ENCODE measurements at places on chromosomes 5 and 9.
A peak's percentile ranks its signal among the peaks of the same experiment; 100 is the strongest.

- DNase-seq: no peak
These were observed 58.8 kb downstream of the GARNL3 start for GRCh38 chr9:127323393-127323792.

DNA sequence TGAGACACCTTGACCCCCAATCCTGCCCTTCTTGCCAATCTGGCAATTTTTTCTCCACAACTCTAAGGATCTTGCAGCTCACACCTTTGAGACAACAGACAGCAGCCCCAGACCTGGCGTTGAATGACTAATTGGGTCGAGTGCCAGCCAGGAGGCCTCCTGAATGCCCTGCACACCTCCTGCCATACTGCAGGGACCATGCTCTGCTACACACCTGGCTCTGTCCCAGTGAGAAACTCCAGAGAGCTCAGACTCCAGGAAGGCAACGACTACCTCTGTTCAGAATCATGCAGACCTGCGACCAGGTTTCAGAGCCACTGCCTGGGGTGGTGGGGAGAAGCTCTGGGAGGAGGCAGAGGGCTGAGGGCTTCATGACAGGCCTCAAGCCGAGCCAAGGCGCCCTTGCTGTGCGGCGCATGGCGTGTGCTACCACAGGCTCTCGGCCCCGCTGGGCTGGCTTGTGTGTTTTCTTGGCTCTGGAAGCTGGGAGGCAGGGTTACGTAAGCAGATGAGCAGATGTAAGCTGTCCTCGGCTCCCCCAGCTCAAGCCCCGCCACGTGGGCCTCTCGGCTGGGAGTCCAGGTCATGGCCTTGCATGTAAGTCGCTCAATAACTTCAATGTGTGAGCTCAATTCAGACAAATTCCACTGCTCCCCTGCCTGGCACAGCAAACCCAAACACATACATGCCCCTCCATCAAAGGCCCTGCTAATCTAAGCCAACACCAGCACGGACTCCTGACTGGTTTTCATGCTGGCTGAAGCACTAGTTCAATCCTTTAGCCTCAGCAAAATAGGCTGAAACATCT, 27.5 kb downstream of the B4GALT1 start:
- DNase-seq: no peak

DNA sequence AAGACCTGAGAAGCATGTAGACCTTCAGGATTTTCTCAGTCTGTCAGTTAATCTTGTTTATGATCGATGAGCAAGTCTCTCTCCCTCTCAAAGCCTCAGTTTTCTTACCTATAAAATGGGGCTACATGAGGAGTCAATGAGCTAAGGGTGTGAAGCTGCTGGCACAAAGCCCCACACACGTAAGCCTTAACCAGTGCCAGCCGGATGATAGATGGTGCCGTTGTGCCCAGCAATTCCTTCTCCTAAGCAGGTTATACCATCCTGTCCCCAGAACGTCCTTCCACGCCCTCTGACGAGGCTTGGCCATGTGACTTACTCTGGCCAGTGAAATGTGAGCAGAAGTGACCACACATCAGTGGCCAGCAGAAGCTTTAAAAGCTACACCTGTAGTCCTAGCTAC, 179.0 kb downstream of the C9orf50 start:
- no peak for DNase-seq

- no peak for DNase-seq
These were observed 33.7 kb downstream of the ABITRAM start for GRCh38 chr9:108967916-108968315.

DNA sequence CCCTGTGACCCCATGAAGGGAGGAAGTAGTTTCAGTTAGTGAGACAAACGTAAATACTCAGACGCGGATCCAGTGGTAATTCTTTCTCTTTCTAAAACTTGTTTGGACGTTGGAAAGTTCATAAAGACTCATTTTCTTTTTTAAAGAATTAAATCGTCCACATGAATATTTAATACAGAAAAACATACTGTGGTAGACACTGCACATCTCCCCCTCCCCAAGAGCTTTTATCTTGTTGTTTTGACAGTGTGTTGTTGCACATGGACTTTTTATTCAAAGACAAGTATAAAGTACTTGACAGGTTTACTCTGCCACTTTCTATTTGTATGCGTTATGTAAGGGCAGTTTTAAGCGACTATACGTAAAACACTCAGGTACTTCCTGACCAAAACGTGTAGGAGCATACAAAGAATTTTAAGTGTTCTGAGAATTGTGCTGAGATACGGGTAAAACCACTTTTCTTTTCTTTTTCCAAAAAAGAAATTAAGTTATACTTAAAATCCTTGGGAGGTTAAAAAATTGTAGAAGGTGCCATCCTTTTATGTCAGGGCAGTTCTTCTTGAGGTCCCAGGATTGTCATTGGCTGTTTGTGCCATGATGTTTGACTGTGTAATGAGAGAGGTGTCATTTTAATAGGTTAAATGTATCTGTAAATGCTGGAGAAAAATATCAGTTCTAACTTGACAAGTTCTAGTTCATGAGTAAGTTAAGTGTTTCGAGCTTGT, 1.3 kb downstream of the NIPBL start:
- peak; percentile 36 for DNase-seq

GRCh38 chr9:124098141-124098905, 86.8 kb downstream of the LHX2 start:
- DNase-seq: peak; percentile 84

GRCh38 chr5:15446552-15446951, 53.4 kb upstream of the FBXL7 start:
- DNase-seq: no peak

DNA sequence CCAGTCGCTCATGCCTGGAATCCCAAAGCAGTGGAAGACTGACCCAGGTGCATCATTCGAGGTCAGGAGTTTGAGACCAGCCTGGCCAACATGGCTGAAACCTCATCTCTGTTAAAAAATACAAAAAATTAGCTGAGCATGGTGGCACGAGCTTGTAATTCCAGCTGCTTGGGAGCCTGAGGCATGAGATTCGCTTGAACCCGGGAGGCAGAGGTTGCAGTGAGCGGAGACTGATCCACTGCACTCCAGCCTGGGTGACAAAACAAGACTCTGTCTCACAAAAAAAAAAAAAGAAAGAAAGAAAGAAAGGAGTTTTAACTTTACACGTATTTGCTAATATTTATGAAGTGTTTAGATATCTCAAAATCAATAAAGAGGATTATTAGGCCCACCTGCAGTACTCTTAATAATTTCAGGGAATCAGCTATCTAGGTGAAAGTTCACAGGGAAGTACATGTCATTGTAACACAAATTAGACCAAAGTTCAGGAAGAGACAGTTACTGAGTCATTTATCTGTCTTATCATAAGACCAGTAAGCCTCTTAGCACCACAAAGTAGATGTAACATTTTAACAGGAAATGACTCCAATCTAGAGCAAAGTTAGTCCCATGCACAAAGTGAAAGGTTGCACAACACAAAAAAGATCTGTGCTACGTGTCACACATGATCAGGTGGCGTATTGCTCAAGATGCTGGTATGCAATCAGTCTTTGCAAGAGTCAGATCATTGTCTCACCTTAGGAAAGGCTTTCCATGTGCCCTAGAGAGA, 34.1 kb upstream of the PLIN2 start:
- no peak for DNase-seq

GRCh38 chr5:601771-602465, 10.2 kb upstream of the CEP72 start:
- no peak for DNase-seq

GRCh38 chr9:129026442-129027223, 1.5 kb downstream of the SH3GLB2 start:
- DNase-seq: peak; percentile 20

DNA sequence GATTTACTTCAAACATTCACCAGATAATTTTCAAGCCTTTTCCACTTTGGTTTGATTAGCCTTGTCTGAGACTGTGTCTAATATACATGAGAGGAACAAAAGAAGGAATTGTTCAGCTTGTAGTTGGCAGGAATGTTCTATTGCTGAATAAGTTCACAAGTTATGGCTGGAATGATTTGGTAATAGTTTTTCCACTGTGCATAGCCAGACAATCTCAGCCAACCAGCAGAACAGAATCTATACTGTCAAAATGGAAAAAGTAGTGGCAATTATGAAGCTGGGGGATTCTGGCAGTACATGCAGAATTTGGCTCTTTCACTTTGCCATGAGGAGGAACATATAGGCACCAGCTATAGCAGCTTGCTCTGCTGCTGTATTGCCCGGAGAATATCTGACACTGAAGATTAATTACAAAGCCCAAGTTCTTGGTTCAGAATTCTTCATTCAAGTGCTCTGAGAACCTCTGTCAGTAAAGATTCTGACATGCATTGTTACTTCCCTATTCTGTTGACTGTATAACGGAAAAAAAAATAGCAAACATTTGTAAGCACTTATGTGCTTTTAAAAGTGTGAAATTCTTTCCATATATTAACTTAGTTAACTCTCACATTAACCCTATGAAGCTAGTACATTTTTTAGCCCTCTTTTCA, 150.6 kb downstream of the PRR16 start:
- DNase-seq: no peak

DNA sequence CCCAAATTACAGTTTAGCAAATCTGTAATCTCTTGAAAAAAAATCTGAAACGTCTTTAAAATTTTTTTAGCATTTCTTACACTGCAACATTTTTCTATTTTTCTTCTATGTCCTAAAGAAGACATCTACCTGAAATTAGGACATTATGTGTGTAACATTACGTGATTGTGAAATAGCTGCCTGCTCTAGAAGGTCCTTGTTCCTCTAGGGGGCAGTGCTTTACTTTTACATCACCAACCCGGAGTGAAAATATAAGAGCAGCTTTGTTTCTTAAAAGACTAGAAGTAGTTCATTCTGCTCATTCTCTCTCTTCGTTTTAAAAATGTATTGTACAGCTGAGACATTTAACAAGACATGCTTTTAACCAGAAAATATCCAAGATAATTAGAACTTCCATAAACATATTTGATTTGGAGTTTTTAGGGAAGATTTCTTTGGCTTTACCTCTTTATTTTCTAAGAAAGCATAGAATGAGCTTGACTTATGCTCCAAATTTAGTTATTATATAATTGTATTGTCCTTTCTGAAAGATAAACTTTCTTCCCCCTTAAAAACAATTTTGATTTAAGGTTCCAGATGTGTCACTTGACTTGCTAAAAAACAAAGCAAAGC, 48.1 kb upstream of the RIOK2 start:
- DNase-seq: peak; percentile 59

- DNase-seq: no peak
These were observed 57.9 kb upstream of the FTMT start for GRCh38 chr5:121793791-121794190.

DNA sequence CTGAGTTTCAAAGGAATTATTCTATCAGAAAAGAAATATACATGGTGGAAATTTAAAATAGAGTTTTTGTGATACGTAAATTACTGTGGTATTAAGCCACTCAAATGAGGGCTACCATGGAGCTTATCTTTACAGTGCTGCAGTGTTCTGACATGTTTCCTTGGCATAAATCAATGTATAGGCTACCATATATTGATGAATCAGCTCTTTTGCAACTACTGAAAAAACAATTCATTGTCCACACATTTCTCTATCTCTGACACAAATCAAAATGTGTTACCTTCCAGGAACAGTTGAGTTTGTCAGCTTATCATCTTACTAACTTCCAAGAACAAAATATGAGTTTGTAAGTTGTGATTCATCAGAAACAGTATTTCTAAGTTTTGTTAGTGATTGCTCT, 140.3 kb upstream of the CDH18 start:
- DNase-seq: no peak

GRCh38 chr9:106620866-106621265, 242.1 kb upstream of the ZNF462 start:
- no peak for DNase-seq

GRCh38 chr5:74401946-74402320, 238.6 kb downstream of the ENC1 start:
- DNase-seq: no peak

DNA sequence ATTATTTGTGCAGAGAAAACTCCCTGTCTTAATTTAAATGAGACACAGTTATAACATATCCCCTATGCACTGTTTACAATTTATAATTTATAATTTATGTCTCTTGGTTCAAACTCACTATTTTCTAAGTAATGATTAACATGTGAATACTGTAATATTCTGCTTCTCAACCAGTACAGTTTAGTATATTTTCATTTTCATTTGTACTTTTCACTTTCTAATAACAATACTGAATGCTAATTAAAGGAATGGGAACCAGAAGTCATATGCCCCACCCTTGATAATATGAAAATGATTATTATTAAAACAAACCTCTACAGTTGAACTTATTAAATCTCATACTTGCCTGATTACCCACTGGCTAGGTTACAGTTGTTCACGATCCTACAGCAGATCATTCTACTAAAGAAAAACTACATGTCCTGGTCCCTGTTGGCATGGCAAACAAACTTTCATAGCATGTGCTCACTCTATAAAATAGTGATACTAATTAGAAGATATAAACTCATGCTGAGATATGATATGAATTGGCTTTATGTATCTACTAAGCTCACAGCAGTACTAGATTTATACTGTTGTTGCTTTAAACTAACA, 66.4 kb downstream of the POU5F2 start:
- DNase-seq: no peak

DNA sequence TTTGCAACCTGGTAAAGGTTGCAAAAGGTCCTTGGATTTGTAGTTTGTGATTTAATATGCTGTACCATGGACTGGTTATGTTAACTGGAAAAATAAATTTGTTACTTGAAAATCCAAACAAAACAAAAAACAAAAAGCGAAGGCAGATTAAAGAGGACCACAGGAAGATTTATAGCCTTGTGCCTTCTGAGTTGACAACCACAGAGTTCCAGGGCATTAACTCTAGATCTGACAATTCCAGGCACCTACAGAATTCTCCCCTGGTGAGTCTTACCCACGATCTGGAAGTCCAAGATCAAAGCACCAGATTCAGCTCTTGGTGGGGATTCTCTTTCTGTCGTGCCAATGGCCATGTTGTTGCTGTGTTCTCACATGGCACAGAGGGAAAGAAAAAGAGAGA, 107.9 kb upstream of the SELENOP start:
- DNase-seq: no peak

GRCh38 chr5:11483630-11484029, 420.6 kb downstream of the CTNND2 start:
- DNase-seq: no peak

DNA sequence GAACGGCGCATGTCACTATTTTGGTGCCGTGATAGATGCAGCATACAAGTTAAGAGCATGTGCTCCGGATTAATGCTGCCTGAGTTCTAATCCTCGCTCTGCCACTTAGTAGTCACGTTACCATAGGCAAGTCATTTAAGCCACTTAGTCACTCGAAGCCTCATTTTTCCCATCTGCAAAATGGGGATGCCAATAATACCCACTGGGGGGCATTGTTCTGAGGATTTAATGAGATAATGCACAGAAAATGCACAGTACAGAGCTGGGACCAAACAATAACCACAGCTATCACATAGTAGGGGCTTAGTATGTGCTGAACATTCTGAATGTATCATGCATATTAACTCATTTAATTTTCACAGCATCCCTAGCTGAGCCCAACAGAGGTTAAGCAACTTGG, 9.1 kb downstream of the NIPAL4 start:
- no peak for DNase-seq

DNA sequence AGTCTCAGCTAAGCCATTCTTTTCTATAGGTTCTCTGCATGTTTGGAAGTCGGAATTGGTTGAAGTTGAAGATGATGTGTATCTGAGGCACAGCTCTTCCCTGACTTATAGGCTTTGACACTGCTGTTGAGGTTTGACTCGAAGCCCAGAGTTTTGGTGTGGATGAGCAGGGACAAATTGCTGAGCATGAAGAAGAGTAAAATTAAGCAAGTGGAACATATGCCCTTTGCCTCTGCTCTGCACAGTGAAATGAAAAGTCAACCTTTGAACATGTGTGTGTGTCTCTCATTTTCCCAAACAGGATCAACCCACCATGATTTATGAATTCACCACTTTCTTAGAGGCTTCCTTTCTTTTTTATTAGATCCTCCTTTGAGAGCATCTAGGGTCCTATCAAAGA, 8.5 kb downstream of the HMHB1 start:
- no peak for DNase-seq
